Right renal cortex interstitium (tissue), 3 donors: ENCODE measurements at places on chromosomes 11 and 22. TPM values are rescaled to one million over a fixed set of nuclear protein-coding genes. Genes with fewer than 3 reads are reported as not detected.

SPI1 gene
- 3.7 TPM for polyA plus RNA-seq

SERHL2 gene
- polyA plus RNA-seq, result 7.3 TPM

DBX1 gene
- not detected for polyA plus RNA-seq

ZNF214 gene
- 13.9 TPM for polyA plus RNA-seq

NKAPD1 gene
- polyA plus RNA-seq, result 69.5 TPM

MFNG gene
- polyA plus RNA-seq, result 4.6 TPM

A4GALT gene
- polyA plus RNA-seq, result 14.1 TPM

SHANK2 gene
- 28.4 TPM for polyA plus RNA-seq

RASGRP2 gene
- 3.8 TPM for polyA plus RNA-seq

OR52E5 gene
- not detected for polyA plus RNA-seq

OR2AT4 gene
- polyA plus RNA-seq, result not detected

KIRREL3 gene
- polyA plus RNA-seq, result 1.2 TPM

OR4D10 gene
- polyA plus RNA-seq, result not detected

CABP4 gene
- 0.64 TPM for polyA plus RNA-seq

KIF18A gene
- 12.9 TPM for polyA plus RNA-seq

OR52H1 gene
- polyA plus RNA-seq, result not detected

DDIAS gene
- 6.9 TPM for polyA plus RNA-seq

CELSR1 gene
- polyA plus RNA-seq, result 21.8 TPM

SYT9 gene
- polyA plus RNA-seq, result 5.7 TPM

BIK gene
- 1.1 TPM for polyA plus RNA-seq

IGF2 gene
- 718 TPM for polyA plus RNA-seq

OVOL1 gene
- 12.6 TPM for polyA plus RNA-seq

GUCY1A2 gene
- 3.0 TPM for polyA plus RNA-seq

PGA5 gene
- polyA plus RNA-seq, result not detected

MAP6 gene
- polyA plus RNA-seq, result 9.5 TPM

LRRC56 gene
- polyA plus RNA-seq, result 2.7 TPM

BTG4 gene
- not detected for polyA plus RNA-seq

JAML gene
- 2.3 TPM for polyA plus RNA-seq

TEAD1 gene
- 80.0 TPM for polyA plus RNA-seq

RAB36 gene
- 15.9 TPM for polyA plus RNA-seq

SLC37A2 gene
- 1.5 TPM for polyA plus RNA-seq

DEFB131B gene
- 1.1 TPM for polyA plus RNA-seq

CDC45 gene
- polyA plus RNA-seq, result 17.0 TPM

ALDH3B2 gene
- 2.0 TPM for polyA plus RNA-seq

DENND6B gene
- 12.0 TPM for polyA plus RNA-seq

SCN2B gene
- 5.0 TPM for polyA plus RNA-seq

OR51A4 gene
- polyA plus RNA-seq, result not detected

C11orf97 gene
- polyA plus RNA-seq, result 0.39 TPM

NCF4 gene
- polyA plus RNA-seq, result 1.6 TPM

ZNF215 gene
- 3.6 TPM for polyA plus RNA-seq
